A172 (cell line): ENCODE measurements at places on chromosomes 12 and 14.
A peak's percentile ranks its signal among the peaks of the same experiment; 100 is the strongest.

DNA sequence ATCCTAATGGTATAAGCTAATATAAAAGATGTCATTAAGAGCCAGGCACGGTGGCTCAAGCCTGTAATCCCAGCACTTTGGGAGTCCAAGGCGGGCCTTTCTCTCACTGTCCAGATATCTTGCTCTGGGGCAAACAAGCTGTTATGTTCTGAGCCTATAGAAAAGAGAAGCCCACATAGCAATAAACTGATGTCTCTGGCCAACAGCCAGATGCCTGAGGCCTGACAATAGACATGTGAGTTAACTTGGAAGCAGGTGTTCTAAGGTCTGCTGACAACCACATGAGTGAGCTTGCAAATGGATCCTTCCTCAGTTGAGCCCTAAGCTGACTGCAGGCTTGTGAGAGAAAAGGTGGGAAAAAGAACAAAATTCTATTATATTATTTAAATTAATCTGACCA, 25.0 kb downstream of the YAF2 start:
- DNase-seq: no peak

DNA sequence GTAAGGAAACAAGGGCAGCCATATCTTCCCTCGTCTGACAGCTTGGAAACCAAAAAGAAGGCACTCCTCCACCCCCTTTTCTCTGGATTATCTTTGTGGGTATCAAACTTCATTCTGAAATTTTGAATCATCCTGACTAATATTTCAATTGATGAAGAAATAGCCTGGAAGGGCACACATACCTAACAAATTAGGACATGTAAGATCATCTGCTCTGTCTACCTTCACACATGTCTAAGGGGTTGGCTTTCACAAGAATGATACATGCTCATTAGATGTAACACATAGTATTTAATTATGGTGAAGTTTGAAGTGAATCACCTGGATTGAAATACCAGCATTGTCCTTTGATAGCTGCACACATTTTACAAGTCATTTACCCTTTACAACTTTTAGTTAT, 348.1 kb upstream of the RPL10L start:
- DNase-seq: no peak

- DNase-seq: no peak
Observed at GRCh38 chr12:11673666-11674461, 24.4 kb downstream of the ETV6 start.

GRCh38 chr12:116015525-116015924, 262.0 kb downstream of the MED13L start:
- DNase-seq: peak; percentile 22

DNA sequence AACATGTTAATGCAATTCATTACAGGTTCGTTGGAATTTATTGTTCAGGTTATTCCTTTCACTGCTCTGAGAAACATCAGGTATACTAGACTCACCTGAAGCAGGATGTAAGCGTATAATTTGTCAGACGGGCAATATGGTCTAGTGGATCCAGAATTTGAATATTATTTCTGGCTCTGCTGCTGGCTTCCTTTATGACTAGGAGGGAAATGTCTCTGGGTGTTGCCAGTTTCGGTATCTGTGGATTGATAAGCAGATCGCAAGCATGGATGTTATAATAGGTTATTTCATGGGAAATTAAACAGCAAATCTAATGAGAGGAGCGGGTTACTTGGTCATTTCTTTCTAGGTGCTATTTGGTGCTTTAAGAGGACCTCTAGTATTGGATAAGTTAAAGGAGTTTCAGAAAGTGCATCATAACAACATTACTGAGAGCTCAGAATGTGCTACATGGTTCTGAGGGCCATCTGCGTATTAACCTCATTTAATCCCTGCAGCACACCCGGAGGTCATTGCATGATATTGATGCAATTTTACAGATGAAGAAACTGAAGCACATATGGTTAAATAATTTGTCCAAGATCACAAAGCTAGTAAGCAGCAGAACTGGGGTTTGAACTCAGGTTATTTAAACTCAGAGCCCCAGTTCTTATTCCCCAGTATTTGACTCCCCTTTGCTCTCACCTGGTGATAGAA, 47.3 kb upstream of the BCAT1 start:
- no peak for DNase-seq

GRCh38 chr12:51601241-51601640, 10.2 kb downstream of the SCN8A start:
- DNase-seq: no peak

- no peak for DNase-seq
Observed at GRCh38 chr12:3747543-3747942, 5.4 kb downstream of the CRACR2A start.

DNA sequence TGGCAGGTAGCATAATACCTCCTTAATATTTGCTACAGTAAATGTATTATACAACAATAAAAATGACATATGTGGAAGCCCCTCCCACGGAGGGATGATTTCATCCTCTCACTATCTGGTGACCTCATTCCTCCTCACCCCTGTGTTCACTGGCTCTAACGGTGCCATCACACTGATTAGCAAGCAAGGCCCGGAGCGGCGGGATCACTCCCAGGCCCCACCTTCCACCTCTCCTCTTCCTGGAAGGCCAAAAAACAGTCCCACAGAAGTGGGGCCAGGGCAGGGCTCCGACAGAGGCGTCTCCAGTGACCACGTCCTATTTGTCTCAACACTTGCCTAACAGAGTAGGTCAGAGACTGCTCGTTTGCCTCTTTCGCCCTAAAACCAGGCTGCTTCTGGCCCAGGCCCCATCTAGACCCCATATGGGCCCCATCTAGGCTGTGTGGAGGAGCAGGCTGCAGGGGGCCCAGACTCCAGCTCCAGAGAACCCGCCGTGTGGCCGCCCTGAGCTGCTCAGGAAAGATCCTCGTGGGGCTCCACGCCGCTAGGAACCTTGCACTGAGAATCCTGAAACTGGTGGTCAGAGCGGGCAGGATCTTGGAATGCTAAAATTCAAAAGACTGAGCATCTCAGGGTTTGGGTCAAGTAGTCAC, 3.7 kb downstream of the SELPLG start:
- peak; percentile 94 for DNase-seq

DNA sequence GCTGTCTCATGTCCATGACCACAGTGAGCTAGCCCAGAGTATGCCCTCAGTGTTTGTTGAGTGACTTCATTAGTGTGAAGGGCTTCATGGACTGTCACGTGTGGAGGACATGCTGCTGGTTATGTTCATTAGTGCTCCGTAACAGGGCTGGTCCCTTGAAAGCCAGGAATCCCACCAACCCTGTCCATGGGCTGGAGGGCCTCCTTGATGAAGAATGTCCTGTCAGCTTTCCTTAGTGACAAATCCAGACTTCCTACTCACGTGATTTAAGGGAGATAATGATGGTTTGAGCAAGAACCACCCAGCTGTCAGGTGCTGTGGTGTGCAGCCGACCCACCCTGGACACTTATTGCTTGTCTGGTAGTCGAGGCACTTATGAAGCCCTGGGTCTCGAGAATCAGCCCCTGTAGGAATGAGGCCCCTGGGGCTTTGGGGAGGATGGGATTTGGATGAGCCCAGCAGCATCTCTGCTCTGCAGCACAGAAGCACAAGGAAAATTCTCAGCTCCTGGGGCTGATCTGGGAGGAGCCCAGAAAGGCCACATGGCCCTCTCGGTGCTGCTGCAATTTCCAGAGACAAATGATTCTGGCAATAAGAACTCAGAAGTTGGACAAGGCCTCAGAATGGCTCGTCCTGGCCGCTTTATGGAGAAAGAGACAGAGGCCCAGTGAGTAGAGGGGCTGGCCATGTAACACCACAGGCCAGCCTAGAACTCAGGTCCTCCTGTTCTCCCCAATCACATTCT, 37.2 kb upstream of the FAM181A start:
- DNase-seq: no peak

- no peak for DNase-seq
Observed at GRCh38 chr12:57231276-57232021, 1.9 kb downstream of the SHMT2 start.

GRCh38 chr12:91852634-91853033, 293.0 kb downstream of the BTG1 start:
- no peak for DNase-seq

DNA sequence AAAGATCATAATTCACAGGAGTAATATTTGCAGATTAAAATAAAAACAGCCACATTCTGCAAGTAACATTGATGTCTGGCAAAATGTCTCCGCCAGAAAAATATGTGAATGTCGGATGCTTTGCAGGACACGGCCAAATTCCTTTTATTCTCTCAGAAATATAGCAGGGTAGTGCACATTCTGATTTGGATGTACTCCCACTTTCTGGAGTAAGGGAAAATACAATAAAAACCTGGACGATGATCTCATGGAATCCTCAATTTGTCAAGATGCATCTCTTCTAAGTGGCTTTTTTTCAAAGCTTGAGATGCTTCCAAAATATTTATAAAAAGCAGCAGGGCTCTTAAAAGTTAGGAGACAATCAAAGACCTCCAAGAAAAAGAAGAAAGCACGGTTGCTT, 133.3 kb downstream of the TBX5 start:
- no peak for DNase-seq

DNA sequence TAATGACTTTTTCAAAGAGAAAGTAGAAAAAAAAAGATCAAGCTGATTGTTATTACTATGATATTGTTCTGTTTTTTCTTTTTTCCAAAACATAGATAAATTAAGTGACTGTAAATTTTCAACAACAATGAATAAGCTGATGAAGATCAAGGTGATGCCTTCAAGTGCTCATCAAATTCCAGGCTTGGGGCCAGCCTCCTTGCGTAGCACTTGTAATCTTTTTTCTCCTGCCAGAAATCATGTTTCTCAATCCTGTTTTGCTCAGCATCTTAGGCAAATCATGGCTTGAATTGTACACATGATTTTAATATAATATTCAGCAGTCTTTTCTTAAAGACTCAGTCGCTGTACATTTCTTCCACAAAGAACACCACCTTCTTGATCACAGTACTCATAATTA, 333.2 kb downstream of the NPAS3 start:
- no peak for DNase-seq

GRCh38 chr12:130764475-130765185, 48.5 kb upstream of the RIMBP2 start:
- no peak for DNase-seq

DNA sequence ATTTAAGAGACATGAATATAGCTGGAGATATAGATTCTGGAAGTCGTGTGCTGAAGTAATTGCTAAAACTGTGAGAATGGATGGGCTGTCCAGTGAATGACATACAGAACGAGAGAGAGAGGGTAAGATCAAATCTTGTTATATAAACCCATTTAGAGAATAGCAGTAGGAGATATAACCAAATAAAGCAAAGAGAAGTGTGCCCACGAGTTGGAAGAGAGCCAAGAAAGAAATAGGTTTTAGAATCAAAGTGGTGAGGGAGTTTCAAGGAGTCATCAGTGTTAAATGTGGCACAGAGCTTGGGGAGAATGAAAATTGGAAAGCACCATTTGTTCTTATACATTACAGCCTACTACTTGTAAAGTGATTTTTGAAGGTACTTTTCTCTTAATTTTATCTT, 19.2 kb downstream of the TOGARAM1 start:
- no peak for DNase-seq

GRCh38 chr12:47789712-47790489, 16.9 kb downstream of the SLC48A1 start:
- DNase-seq: no peak

GRCh38 chr12:112418273-112418607, 507 bp upstream of the PTPN11 start:
- DNase-seq: peak; percentile 16

- no peak for DNase-seq
Observed at GRCh38 chr14:33612197-33612505, 338.7 kb downstream of the EGLN3 start.

GRCh38 chr14:91065266-91065665, 4.8 kb upstream of the RPS6KA5 start:
- DNase-seq: no peak

DNA sequence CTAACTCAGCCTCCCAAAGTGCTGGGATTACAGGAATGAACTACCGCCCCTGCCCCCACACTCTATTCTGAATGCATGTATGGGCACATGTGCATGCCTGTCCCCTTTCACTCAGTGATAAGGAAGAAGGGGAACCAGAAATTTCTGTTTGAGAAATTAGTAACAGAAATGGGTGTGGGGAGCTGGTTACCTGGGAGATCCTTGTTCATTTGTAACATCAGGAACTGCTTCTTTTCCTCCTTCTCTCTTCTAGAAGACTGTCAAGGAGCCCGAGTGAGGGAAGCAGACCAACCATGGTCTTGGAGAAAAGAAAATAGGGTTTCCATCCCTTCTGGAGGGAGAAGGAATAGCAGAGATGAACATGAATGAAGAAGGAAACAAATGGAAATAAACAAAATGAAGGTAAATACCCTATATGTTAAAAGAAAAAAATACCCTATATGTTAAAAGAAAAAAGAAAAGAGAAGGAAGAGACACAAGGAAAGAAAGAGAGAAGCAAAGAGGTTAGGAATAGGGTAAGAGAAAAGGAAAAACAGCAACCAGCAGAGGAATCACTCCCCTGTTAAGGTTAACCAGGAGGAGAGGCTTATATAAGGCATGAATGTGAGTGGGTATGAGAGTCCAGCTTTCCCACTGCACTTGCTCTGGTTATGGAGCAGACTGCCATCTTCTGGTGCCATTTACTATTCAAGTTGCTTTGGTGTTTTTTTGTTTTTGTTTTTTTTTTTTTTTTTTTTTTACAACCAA, 3.3 kb downstream of the PPP1R3E start:
- DNase-seq: peak; percentile 27

DNA sequence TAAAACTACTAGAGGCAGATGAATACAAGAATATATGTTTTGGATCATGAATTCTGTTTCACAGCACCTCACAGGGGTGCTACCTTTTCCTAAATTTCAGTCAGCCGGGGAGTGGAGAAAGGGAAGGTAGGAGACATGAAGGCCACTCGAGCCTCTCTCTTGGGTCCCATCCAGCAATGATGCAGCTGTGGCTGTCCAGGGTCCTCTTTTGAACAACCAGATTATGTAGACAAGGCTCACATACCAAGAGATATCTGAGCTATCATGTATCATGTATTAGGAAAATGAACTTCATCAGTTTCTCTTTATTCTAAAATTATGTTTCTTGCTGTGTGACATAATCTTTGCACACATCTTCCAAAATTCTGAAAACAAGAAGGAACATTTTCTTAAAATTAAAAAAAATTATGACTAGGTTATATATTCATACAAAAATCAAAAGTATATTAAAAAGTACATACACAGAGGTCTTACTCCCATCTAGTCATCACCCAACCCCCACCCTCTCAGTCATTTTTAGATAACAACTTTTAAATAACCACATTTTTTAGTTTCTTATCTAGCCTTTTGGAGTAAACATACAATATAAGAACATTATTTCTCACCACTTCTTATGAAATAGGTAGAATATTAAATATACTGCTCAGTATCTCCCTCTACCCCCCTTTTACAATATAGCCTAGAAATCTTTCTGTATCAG, 88.7 kb downstream of the ACADS start:
- DNase-seq: no peak

DNA sequence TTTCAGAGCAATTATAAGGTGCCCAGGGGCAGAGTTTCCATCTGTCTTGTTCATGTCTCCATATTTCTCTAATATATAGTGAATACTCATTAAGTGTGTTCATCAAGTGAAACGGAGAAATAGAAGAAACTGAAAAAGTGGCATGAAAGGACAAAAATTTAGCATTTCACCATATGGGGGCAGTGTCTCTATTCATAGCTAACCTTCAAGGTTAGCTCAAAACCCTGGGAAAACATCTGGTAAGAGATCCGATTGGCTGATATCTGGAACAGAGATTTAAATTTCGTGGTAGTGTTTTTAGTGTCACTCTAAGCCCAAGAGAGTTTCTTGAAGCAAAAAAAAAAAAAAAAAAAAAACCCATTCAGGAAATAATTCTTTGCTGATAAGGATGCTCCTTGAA, 367.5 kb downstream of the DAD1 start:
- DNase-seq: peak; percentile 8

- no peak for DNase-seq
Observed at GRCh38 chr12:119461636-119462214, 127.2 kb downstream of the CCDC60 start.
